ENCODE measurements at places on chromosomes 5 and 9.
A peak's percentile ranks its signal among the peaks of the same experiment; 100 is the strongest.

DNA sequence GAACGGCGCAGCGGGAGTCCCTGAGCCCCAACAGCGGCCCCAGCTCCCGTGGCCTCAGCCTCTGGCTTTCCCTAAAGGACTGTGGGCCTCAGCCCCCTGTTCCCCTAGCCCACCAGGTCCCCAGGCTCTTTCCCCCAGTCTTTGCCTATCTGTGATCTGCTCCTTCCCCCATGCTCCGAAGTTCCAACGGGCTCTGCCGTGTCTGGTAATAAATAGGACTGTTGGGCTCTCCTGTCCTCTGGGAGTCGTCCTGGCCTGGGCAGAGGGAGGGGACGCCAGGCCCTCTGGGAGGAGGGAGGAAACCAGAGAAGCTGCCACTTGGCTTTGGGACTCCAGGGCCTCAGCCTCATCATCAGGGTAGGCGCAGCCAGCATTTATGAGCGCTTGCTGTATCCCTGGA, 28.1 kb downstream of the ADGRD2 start:
- DNase-seq = no peak

- no peak for DNase-seq
Observed at GRCh38 chr5:179906795-179907555, 722 bp downstream of the TBC1D9B start.

DNA sequence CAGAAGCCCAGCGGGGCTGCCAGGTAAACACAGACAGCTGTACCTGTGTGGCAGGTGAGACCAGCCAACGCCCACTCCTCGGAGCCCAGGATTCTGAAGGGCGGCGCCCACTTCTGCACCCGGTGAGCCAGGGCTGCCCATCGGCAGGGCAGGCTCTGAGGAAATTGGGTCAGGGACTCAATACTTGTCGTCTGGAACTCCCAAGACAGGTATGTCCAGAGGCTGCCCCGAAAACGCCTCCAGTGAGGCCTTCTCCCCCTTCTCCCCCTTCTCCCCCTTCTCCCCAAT, 19.8 kb downstream of the GLT6D1 start:
- DNase-seq = no peak

GRCh38 chr9:125680445-125680844, 26.6 kb downstream of the MAPKAP1 start:
- DNase-seq = no peak

GRCh38 chr9:124939944-124940343, 939 bp downstream of the GOLGA1 start:
- DNase-seq = no peak

DNA sequence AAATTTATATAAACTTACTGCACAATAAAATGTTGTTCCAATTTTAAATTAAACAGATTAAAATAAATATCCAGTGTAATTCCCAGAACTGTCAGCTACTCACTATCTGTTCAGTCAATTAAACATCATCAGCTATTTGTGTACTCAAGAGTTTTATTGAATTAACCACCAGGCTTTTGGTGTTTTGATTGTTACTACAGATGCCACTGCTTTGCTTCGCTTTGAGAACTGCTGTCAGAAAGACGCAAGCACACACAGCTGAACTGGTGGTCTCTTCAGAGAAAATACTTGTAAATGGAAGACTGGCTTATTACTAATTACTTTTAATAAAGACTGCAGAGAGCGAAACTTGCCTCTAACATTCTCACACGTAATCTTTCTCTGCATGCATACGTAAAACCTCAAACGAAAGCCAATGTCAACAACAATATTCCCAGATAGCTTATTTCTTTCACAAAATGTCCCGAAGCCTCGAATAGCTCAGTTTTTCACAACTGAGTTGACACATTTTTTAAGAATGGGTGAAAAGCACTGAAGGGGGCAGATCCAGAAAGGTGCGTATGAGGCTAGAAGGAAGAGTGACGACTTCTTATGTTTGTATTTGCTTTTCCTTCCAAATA, 259.6 kb upstream of the RPS23 start:
- no peak for DNase-seq

- no peak for DNase-seq
Observed at GRCh38 chr9:116323012-116323411, 169.4 kb downstream of the PAPPA start.

DNA sequence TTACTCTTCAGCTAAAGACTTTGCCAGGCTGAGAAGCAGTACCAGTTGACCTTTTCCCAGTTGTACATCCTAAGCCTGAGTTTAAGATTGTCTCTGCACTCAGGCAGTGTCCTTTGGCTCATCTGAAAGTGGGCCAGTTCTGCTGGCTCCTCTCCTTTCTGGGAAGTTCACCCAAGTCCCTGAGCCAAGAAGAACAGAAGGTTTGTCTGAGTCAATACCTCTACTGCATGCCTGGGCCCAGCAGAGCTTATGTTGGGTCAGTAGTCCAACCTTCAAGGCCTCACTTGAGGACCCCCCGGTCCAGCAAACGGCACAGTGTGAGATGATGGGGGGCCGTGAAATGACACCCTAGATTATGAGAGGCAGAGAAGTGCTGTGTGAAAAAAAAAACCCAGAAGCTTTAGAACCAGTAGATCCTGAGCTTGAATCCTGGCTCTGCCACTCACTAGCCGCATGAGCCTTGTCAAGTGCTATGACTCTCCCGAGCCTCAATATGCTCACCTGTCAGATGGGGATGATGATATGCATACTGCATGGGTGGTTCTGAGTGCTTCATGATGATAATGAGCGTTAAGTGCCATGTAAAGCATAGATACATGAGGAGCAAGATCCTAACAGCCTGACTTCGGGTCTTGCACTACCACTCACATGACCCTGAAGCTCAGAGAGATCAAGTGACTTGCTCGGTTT, 156.0 kb downstream of the MACROH2A1 start:
- DNase-seq = no peak

DNA sequence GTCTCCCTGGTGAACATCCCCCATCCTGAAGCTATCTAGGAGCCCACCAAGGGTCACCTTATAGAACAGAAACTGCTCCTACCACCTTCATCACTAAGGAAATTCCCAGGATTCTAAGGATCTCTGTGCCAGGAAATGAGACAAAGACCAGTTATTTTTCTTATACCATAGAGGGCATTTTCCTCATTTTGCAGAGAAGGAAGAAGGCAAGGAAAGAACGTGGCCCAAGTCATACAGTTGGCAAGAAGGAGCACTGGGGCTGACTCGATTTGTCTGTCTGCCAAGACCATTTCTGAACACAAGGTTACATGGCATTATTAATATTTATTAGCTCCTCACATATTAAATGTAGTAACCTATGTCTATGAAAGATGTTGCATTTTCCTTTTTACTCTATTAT, 49.6 kb upstream of the TNFSF15 start:
- DNase-seq = no peak

DNA sequence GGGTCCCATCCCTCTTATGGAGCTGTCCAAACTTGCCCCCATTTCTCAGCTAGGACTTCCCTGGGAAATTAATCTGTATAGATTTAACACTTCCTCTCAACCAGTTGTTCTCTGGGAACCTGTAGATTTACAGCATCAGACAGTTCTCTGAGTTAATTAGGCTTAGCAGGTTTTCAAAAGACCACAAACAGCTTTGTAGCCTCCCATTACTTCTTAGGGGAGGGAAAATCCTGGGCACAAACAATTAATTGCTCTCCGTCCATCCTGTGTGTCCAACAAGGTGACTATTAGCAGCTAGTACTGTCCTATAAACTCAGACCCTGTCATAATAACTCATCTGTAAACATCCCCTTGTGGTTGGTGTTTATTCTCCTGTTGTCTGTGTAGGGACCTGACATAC, 197.9 kb downstream of the GOLPH3 start:
- DNase-seq = no peak

DNA sequence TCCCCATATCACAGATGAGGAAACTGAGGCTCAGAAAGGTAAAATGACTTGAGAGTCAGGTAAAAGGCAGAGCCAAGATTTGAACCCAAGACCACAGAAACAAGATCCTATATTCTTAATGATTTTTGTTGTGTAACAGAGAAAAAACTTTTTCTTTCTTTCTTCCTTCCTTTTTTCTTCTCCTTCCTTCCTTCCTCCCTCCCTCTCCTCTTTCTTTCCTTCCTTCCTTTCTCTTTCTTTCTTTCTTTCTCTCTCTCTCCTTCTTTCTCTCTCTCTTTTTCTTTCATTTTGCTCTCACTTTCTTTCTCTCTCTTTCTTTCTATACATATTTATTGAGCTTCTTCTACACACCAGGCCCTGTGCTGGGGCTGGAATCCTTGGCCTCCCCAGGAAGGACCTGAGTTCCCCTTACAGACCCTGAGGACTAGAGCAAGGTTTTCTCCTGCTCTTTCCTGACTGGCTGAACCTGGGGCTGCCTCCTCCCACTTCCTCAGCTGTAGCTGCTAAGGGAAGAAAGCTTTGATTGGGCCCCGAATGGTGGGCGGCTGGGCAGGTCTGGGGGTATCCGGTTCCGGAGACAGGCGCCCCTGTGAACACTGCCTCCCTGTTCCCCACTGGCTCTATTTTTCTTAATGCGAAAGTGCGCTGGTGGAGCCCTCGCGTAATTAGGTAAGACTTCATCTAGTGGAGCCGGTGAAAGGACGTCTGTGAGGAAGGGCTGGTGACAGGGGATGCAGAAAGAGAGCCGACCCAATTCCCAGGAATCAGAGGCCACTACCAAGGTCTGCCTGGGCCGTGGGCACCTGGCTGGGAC, 27.4 kb upstream of the KIF12 start:
- DNase-seq = no peak

DNA sequence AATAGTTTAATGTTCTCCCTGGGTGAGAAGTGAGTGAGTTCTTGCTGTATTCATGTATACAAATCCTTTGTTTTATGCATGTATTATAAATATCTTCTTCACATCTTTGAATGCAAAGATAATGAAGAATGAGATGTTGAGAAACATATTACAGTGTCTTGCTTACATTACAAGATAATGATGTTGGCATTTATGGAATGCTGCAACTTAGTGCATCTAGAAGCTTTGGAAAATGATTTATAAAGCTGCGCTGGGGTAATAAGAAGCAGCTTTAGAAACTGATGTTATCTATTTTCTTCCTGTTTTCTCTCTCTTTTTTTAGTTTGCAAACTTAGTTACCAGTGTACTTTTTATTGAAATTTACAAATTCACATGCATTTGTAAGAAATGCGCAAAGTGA, 673.4 kb downstream of the KCTD16 start:
- DNase-seq = no peak

- DNase-seq = no peak
Observed at GRCh38 chr5:95870105-95870672, 47.7 kb upstream of the GLRX start.

DNA sequence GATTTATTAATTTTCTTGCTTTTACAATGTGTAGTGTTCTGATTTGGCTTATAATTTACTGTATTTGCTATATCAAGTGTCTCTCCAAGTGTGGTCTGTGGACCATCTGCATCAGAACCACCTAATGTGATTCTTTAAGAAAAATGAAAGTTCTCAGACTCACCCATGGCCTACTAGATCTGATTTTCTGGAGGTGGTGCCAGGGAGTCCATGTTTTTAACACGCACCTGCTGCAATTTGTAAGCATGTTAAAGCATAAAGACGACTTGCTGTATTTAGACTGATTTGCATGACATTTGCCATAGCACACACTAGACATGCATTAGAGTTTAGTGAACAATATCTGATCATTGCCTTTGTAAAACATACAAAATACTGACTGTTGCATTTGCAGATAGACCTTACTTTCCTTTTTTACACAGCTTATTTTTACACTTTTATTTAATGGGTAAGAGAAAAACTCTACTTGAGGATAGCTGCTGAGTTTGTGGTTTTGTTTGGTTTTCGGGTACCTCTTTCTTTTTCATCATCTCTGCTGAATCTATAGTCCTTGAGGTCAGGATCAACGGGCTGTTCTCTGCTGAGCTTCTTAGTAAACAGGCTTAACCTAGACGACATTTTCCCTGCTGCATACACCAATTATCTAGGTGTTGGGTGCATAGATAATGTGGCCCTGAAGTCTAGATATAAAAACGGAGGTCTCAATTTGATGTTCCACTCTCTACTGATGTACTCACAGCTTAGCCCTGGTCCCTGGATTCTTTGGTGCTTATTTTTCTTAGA, 138.0 kb upstream of the ZNF366 start:
- no peak for DNase-seq

DNA sequence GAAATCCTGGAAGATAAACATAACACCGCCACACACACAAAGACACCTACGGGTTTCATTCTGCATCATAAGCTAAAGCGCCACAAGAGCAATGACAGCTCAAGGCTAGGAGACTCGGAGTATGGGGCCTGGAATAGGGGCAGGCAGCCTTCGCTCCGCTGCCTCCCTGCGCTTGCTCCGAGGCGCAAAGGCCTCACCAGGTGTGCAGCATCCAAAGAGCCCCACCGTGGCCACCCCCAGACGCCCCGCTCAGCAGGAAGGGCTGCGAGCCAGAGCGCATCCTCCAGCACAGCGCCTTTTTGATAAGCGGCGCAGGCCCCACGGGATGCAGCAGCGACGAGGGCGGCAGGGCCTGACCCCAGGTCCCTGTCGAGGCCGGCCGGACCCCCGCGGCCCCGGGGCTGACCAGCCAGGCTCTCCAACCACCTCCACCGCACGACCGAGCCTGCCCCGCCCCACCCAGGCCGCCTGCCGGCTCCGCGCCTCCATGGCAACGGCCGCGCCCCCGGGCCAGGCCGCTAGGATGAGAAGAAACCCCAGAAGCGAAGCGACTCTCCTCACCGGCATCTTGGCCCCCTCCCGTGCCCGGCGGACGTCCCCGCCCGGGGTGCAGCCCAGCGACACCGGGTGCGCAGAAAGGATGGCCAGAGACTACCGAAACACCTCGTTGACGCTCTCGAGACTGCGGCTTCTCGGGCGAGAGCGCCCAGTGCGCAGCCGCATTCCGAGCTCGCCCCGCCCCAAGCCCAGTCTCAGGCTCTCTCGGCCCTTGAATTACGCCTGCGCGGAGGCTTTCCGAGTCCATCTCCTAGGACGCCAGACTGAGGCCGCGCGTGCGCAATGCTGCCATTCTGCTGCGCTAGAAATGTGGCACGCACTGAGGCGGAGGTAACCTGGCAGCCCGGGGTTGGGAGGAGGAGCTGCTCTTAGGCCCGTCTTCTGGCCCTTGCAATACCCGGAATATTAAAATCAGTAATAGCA, at the start of gene KIF3A:
KIF3A (minus strand) TSS at position 694 of the 981 bp plus-strand sequence; CDS start at position 567, 127 bp downstream.
- peak; percentile 97 for DNase-seq

GRCh38 chr9:110083866-110084265, 124.1 kb downstream of the C9orf152 start:
- no peak for DNase-seq

DNA sequence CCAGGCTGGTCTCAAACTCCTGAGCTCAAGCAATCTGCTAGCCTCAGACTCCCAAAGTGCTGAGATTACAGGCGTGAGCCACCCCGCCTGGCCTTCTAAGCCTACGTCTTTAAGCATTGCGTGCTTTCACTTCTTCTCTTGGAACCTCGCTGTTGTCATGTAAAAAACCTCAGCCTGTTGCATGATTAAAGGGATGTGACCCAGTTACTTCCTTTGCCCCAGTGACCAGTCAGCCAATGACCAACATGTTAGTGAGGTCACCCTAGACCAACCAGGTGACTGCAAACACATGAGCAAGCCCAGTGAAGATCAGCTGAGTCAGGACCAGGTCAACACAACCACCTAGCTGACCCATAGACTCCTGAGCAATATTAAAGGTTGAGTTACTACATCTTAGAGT, 10.5 kb downstream of the KIF4B start:
- DNase-seq = no peak

DNA sequence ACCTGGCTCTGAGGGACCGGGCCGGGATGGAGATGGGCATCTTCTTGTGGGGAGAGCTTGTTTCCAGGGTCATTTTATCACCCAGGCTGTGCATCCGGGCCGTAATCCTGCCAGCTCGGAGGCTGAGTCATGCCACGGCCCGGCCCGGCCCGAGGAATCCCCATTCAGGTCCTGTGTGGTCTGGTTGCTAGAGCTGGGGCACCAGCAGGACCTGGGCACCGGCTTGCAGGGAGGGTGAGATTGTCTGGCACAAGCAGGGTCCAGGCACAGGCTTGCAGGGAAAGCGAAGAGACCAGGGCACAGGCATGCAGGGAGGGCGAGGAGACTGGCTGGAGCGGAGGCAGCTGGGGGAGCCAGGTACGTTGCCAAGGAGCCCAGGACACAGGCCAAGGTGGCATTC, 106.8 kb downstream of the RXRA start:
- DNase-seq = no peak

Data from stimulated activated CD8-positive, alpha-beta memory T cell treated with anti-CD3 and anti-CD28 coated beads, Interleukin-15, amount 100 ng/mL, for 1 hour (primary cell).